Keratinocyte (primary cell): ENCODE measurements at places on chromosomes 2 and 18.

GRCh38 chr2:109457794-109458193 is 156.0 kb downstream of the SEPTIN10 start:
- no peak for DNase-seq

- DNase-seq, result no peak
These were observed 127.9 kb upstream of the LGALSL start for GRCh38 chr2:64325852-64326577.

DNA sequence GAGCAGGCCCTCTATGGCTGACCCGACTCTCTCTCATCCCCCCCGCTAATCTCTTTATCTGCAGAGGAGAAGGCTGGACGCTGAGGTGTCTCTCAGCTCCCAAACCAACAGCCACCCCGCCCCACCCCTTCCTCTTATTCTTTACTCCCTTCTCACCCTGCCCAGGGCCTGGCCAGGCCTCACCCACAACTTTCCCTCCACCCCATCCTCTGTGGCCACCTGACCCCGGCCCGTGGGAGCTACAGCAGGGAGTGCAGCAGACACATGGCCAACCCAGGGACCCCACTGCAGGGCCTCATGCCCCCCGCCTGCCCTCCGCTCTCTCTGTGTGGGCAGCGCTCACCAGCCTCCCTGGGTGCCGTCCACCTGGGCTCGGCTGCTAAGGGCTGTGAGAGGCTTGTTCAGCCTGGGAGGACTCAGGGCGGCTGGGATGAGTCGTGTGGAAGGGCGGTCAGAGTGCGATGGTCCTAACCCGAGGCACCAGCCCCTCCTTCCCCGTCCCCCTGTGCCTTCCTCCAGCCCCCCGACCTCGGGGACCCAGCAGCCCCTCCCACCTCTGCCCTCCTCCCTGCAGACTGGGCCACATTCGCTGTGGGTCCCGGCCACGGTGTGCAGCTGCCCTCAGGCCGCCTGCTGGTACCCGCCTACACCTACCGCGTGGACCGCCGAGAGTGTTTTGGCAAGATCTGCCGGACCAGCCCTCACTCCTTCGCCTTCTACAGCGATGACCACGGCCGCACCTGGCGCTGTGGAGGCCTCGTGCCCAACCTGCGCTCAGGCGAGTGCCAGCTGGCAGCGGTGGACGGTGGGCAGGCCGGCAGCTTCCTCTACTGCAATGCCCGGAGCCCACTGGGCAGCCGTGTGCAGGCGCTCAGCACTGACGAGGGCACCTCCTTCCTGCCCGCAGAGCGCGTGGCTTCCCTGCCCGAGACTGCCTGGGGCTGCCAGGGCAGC is 6.8 kb downstream of the NEU4 start:
- DNase-seq, result no peak

GRCh38 chr18:12359515-12359927 is 17.5 kb downstream of the AFG3L2 start:
- no peak for DNase-seq

DNA sequence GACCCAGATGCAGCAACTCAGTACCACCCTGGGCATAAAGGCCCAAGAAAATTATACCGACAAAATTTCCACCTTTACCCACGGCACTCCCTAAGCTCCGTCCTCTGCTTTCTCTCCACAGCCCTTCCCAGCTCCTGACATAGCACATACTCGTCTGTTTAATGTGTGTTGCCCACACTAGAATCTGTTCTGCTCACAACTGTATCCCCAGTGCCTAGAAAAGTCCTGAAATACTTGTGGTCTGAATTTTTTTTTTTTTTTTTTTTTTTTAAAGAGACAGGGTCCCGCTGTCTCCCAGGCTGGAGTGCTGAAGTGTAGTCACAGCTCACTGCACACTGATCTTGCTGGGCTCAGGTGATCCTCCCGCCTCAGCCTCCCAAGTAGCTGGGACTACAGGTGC is 62.3 kb downstream of the ADCY3 start:
- no peak for DNase-seq
